Ascending aorta (tissue), 2 donors: ENCODE measurements at places on chromosomes 2 and 18. TPM values are rescaled to one million over a fixed set of nuclear protein-coding genes. Genes with fewer than 3 reads are reported as not detected.

DNA sequence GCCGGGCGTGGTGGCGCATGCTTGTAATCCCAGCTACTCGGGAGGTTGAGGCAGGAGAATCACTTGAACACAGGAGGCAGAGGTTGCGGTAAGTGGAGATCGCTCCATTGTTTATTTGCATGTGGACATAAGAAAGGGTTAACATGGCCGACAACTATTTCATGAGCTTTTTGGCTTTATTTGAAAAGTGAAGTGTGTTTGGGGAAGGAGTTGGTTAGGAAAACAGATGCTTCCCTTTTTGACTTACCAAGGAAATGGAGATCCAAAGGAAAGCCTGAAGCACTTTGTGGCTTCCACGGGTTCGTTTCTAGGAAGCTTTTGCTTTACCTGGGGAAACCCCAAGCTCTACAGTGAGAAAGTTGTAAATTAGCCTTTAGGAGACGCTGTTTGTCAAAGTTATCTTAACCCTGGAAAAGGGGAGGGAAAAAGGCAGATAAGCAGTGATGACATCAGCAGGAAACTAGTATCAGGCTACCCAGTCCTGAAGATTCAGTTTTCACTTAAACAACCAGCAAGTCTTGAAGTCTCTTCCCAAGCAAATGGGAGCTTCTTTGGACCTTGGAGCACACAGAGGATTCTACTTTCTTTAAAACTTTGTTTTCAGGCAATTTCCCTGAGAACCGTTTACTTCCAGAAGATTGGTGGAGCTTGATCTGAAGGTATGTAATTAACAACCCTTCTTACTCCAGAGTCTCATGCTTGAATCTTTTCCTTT, at the start of gene CASP10:
Gene CASP10 (plus strand): TSS at position 492 of the 715 bp plus-strand sequence. CDS start 2,637 bp downstream, outside the sequence.
- DNase-seq, result no peak

DNA sequence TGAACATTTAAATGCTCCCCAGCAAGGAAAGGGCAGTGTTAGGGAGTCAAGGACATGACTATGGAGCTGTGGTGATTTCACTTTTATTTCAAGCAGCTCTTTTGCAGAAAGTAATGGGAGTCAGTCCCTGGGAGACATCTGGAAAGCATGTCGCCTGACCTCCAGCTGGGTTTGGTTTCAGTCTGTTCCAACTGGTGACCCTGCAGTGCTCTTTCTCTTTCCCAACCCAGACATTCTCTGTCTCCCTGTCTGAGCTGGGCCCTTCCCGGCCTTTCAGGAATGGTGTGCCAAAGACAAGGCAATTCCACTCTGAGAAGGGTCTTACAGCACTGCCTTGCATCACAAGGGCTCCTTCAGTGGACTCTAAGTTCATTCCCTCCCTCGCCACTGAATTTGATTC, 323.2 kb downstream of the OSR1 start:
- no peak for DNase-seq

DNA sequence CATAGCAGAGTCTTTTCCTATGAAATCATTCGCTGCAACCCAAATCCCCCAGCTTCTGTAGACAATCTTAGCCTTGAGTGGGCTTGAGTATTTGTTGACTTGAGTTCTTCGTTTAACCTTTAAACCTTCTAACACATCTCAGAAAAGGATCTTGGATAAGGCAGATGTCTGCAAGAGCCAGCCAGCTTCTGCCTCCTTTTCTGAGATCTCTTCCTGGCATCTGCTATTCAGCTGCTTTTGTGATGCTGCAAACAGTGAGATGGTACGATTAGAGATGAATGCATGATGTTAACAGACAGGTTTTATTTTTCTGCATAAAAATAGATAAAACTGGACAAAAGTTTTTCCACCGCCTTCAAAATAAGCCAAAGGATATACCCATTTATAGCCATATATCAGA, 37.5 kb downstream of the NRP2 start:
- DNase-seq, result no peak

GRCh38 chr2:71849111-71849510, 298.6 kb downstream of the CYP26B1 start:
- peak; percentile 46 for DNase-seq

The STARD6 gene
- total RNA-seq, result not detected

GRCh38 chr2:181203412-181203811, 223.0 kb downstream of the UBE2E3 start:
- DNase-seq, result no peak

GRCh38 chr2:237556773-237557632, 9.4 kb upstream of the PRLH start:
- no peak for DNase-seq

DNA sequence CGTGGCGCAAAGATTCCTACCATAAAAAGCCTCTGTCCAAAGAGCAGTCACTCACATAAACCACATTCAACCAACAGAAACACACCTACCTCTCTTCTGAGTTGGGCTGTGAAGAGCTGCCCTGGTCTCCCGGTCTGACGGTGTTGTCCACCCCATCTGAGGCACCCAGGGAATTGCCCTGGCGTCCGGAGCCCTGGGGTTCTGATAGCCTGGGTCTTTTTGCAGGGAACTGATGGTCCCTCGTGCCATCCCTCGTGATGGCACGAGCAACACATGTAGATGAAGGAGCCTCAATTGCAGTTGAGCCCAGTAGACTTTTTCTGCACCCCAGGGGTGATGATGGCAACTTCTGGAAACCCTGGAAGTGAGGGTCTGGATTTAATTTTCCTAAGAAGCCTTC, 13.8 kb downstream of the HJURP start:
- no peak for DNase-seq

- DNase-seq, result no peak
Observed at GRCh38 chr2:24477229-24477628, 13.8 kb upstream of the NCOA1 start.

GRCh38 chr2:176637486-176638166, 368.4 kb downstream of the MTX2 start:
- DNase-seq, result no peak

The EML6 gene
- total RNA-seq, result not detected

The PIEZO2 gene
- total RNA-seq, result 3.1 TPM

DNA sequence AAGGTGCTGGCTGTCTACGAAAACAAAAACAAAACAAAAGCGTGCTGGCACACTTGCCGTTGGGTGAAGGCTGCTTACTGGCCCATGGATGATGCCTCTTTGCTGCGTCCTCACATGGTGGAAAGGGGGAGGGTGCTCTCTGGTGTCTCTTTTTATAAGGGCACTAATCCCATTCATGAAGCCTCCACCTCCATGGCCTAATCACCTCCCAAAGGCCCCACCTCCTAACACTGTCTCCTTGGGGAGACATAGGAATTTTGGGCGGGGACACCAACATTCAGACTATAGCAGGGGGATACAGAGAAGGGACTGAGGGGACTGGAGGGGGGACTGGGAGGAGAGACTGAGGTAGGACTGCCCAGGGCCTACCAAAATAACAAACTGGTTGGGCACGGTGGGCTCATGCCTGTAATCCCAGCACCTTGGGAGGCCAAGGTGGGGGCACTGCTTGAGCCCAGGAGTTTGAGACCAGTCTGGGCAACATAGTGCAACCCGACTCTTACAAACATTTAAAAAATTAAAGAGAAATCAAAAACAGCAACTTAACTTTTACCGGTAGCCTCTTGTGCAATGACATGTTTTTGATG, 14.5 kb downstream of the PTMA start:
- no peak for DNase-seq
